NCI-H2029 (cell line): ENCODE measurements at places on chromosomes 3 and 15.

DNA sequence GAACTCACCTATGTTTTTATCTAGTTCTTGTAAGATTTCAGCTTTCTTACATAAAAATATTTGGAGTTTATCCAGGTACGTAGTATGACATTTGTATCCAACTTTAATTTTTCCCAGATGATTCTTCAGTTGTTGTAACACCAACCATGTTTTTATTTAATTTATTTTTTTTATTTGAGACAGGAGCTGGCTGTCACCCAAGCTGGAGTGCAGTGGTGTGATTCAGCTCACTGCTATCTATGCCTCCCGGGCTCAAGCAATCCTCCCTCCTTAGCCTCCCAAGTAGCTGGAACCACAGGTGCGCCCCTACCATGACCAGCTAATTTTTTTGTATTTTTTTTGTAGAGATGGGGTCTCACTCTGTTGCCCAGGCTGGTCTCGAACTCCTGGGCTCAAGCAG, 6.6 kb downstream of the XYLB start:
- DNase-seq, result no peak

DNA sequence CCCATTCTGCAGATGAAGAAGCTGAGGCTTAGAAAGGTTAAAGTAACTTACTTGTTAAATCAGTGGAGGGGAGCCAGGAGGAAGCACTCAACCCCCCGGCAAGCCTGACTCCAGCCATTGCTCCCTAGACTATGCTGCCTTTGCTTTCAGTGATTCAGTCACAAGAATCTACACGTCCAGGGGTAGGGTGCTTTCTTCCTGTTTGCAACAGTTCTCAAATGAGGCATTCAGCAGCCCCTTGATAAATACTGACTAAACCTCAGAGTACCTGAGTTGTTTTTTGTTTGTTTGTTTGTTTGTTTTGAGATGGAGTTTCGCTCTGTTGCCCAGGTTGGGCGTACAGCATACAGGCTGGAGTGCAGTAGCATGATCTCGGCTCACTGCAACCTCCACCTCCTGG, 28.6 kb downstream of the MAGEF1 start:
- DNase-seq, result no peak

GRCh38 chr3:157103280-157103679, 56.7 kb downstream of the CCNL1 start:
- no peak for DNase-seq

- DNase-seq, result no peak
Observed at GRCh38 chr15:25054943-25055342, 100.2 kb downstream of the SNRPN start.

DNA sequence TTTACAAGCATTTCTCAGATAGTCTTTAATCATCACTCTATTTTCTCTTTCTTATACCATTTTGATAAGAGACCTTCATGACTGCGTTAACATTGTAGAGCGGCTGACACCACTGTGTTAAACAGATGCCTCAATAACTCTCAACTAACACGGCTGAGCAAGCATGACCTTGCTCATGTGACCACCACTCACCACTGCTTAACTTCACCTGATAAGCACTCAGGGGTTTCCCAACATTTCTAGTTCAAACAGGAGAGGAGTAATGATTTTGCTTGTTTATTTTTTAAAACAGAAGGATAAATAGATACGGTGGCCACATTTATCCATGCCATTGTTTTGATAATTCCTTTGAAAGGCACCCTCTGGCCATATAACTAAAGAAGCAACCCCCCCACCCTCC, 37.7 kb upstream of the TMEM45A start:
- no peak for DNase-seq

GRCh38 chr3:15685927-15686326, 84.4 kb downstream of the BTD start:
- peak; percentile 22 for DNase-seq

DNA sequence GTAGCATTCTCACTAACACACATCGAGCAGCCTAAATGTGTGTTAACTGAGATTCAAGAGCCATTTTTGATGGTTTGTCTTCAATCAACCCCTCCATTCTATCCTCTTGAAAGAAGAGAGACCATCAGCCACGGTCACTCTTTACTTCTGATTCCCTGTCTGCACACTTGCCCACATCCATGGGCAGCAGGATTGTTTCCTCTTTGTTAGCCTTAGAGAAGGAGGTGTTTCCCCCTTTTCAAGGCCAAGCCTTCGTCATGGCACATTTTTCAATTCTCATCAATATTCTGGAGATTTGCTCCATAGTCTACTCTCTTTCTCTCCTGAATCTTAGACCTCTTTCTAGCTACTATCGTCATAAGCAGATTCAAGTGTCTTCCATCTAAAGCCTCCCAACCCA, 522.4 kb upstream of the NAALADL2 start:
- no peak for DNase-seq

GRCh38 chr3:115239717-115240116, 92.6 kb upstream of the ZBTB20 start:
- DNase-seq, result peak; percentile 95

DNA sequence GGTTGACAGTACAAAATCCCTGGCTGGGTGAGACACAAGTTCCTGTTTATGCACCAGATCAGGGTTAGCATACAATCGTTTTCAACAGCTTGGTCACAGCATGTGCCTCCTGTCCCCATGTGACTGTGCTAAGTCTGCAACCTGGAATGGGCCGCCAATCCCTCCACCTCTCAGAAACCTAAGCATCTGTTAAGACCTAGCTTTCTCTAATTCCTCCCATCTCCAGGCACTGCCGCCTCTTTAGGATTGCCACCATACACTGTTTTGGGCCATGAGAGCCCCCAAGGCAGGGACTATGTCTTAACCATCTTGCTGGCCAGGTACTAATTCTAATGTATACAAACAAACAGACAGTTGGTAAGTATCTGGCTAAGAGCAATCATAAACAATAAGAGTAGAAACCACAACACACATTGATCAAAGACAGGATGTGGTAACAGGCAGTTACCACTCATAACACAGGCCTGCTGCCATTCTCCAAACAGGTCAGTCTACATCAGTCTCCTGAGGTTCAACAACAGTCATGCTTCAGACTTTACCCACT, 25.6 kb downstream of the SEC22C start:
- DNase-seq, result peak; percentile 81

- peak; percentile 18 for DNase-seq
Observed at GRCh38 chr3:4719046-4719501, 225.9 kb downstream of the ITPR1 start.

DNA sequence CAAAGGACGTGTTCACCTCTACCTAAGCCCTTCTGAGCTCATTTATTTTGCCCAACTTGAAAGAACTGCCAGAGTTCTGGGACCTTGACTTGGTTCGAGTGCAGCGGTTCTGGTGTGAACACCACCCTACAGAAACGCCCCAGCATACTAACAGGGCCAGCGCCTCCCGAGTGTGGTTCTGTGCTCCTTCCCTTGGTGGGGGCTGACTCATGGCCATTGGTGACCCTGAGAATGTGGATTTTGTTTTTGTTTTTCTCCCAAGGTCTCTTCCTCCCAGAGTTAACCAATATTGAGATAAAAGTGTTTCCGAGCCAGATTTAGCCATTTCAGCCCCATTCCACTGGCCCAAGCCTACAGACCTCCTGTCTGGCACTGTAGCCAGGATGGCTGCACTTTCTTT, 27.9 kb downstream of the SEMA7A start:
- DNase-seq, result no peak

DNA sequence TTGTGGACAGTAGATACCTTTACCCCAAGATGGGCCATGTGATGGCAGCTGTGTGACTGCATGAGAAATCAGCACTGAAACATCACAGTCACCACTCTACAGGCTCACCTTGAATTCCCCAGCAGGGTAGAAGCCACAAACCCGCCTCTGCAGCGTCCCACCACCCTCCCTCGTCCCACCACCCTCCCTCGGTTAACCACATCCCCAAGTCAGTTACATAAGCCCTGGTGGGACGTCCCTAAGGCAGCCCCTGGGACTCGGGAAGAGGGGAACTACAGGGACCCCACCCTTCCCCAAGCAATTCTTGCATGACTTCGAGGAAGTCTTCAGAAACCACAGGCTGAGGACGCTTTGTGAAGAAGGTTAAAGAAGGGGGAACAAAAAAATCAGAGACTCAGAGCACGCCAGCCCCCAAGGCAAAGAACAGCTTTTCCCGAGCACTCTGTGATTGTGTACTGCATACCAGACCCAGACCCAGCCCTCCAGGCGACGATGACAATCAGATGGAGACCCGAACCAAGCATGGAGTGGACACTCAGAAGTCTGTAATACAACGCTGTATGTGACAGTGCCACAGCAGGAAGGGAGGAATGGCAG, 60.5 kb downstream of the SH3BP5 start:
- DNase-seq, result no peak

DNA sequence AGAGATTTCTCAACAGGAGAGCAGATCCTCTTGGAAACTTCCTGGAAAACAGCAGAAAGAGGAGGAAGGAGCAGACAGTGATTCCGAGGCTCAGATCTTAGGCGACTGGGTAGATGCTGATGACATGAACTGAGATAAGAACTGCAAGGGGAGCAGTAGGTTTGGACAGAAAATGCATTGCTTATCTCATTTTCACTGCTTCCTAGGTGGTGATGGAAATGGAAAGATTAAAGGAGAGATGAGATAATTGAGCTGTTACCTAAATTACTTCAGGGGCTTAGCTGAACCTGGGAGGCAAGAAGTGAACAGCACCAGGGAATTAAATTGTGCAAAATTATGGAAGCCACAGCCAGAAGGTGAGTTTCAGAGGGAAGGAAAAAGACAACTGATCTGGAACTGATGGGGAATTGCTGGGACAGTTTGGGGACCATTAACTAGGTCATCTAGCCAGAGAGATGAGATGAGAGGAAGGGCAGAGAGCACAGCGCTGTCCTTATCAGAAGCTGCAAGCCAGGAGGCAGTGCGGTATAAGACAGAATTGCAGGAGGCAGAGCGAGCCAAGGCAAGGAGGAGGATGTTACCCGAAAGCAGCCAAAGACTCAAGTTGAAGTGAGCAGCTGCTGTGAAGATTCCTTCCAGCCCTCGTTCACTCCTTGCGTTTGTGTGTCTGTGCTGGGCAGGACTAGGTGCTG, 140.4 kb downstream of the SRGAP3 start:
- no peak for DNase-seq

DNA sequence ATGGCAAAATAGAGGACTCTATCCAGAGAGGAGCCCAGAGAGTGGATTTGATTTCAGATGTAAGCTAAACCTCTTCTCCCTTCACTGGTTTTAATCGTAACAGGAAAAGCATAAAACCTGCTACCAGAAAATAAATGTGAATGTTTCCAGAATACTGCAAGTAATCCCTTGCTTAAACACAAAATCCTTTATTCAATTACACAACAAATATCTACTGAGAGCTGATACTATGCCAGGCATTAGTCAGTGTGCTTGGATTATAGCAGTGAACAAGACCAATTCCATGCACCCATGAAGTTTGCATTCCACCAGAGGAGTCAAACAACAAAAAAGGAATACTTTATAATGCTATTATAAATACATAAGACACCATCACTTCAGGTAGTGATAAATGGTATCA, 15.1 kb downstream of the AVEN start:
- DNase-seq, result no peak

DNA sequence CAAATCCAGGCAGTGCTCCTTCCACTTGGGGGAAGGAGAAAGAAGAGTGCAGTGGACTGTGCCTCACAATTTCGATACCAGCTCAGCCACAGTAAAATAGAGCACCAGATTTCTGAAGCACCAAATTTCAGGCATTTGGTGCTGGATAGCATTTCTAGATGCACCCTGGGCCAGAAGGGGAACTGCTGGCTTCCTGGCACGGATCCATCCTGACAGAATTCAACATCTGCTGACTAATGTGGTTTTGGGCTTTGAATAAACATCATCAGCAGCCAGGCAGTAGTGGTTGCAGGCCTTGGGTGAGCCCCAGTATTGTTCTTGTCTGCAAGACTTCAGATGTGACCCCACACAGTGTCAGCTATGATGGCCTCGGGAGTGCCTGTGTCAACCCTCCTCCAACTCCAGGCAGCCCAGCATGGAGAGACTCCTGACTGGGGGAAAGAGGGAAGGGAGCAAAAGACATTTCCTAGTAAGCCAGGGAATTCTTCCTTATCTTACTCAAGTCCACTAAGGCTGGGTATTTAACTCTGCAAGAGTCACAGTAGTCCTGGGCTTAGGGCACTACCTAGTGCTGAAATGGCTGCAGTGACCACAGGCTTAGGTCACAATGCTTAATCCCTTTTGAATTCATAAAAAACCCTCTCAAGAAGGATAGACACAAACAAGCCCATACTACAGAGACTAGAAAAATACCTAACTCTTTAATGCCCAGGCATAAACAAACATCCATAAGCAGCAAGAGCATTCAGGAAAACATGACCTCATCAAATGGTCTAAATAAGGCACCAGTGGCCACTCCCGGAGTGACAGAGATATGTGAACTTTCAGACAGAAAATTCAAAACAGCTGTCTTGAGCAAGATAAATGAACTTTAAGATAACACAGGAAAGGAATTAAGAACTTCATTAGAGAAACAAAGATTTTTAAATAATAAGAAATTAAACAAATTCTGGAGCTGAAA, 74.7 kb downstream of the SPATA16 start:
- no peak for DNase-seq

DNA sequence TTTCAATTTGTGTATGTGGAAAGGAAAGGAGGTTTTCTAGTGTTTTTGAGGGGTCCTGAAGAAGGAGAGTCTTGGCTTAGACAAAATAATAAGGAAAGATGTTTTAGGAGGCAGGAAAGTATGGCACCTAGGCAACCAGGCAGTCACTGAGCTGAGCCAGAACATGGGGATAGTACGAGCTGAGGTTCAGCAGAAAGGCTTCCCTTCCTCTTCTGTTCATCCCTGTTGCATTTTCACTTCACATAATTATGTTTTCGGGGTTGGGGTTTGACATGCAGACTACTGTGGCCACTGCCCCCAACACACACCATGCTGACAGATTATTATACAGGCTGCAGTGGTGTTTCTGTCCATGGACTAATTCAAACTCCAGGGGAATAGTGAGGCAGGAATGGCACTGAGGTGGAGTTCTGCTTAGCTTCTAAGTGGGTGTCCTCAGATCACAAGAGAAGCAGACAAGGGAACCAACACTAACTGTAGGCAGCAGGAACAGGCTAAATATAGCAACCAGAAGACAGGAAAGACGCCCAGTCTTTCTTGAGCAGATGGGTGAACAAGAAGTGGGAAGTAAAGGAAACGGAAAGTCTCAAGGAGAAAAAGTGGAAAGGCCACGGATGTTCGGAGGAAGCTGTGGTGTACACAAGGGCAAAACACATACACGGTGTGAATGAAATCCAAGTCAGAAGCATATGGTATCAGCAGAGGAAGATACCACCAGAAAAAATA, 305.8 kb downstream of the PLCL2 start:
- no peak for DNase-seq

GRCh38 chr3:48465531-48466378, 19.2 kb downstream of the ATRIP start:
- peak; percentile 97 for DNase-seq

DNA sequence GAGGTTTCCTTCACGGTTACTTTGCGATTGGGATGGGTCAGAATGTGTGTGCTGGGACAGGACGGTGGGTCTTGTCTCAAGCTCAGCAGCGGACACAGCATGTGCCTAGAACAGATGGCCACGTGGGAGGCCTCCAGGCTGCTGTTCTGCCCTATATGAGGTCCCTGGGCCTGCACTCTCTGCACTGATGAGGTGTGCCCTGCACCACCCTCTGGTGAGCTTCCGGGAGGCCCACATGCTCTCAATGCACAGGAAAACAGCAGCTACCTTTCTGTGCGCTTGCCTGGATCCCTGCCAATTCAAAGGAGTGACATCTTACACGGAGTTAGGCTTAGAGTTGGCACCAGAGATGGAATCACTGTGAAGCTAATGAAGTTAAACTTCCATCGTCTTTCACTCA, 59.8 kb downstream of the BOC start:
- peak; percentile 52 for DNase-seq

- DNase-seq, result no peak
Observed at GRCh38 chr3:175521406-175521805, 662.3 kb downstream of the NAALADL2 start.

- DNase-seq, result no peak
Observed at GRCh38 chr3:20246662-20247061, 60.7 kb upstream of the SGO1 start.
